ENCODE measurements at places on chromosomes 6 and 20.

GRCh38 chr6:43899830-43900229 lies 129.8 kb downstream of the VEGFA start:
- no peak for DNase-seq

DNA sequence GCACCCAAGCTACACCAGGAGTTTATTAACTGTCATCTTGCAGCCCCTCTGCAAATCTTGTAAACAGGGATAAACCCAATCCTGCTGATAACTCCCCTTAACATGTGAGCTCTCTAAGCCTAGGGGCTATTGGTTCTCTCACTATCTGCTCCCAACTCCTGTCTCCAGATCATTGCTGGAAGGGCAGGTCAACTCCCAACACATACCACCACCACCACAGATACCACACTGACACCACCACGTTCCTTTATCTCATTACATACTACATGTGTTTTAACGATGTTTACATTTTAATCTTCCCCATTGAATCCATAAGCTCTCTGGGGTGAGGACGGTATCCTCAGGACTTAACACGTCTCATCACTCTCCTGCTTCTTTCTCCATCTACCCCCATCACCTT lies 51.8 kb downstream of the SIM1 start:
- DNase-seq: no peak

DNA sequence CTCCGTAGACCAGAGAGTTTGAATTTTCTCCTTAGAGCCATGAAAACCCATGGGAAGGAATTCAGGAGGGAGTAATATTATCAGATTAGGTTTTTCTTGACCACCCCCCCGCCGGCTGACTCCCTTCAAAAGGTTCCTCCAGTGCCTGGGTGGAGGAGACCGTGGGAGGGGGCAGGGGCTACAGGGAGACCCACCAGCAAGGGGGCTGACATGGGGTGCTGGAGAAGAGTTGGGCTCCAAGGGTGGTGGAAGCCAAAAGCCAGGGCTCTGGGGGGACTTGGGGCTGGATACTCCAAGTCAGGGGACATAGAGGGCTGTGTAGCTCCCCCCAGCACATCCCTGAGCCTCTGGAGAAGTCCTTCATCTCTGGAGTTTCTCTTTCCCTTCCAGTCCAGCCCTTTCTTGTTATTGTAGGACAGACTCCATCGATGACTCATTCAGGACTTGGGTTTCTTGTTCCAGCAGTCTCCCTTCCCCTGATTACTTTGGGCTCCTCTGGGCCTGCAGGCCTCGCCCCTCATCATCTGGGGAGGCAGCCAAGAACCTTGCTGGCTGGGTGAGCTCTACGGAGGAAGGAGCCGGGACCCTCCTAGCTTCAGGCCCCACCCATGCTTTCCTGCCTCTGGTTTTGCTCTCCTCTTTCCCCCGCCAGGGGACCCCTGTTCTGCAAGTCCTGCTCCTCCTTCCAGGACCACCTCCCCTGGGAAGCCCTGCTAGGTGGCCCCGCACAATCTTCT lies 10.5 kb upstream of the KIAA1755 start:
- no peak for DNase-seq

GRCh38 chr6:47631269-47631772 lies 67.1 kb upstream of the ADGRF4 start:
- peak; percentile 17 for DNase-seq

DNA sequence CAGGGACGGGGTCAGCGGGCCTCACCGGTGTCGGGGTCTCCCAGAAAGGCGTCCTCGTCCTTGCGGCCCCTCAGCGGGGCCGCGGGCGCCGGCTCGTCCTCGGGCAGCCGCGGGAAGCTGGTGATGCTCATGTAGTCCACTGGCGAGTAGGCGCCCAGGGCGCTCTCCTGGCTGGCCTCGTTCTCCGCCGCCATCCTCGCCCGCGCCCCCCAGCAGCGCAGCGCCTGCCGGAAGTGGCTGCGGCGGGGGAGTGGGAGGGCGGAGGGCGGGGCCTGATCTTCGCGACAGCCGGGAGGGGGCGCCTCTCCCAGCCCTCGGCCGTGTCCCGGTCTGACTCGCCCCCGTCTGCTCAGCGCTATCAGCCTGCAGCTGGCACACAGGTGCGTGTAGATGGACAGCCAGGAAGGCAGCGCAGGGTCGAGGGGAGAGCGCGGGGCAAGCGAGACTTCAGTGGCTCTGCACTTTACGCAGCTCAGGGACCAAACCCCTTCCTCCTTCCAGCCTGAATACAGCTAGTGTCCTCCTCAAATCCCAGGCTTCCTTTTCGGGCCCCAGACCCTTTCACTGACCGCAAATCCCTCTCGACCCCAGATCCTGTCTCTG lies at the start of gene GGT7:
Gene GGT7, minus strand, starts transcription at position 235 of the 603 bp plus-strand sequence. Its CDS starts 41 bp downstream, at position 194.
- peak; percentile 88 for DNase-seq

GRCh38 chr6:15148356-15148946 lies 97.4 kb upstream of the JARID2 start:
- no peak for DNase-seq

GRCh38 chr20:54865273-54865672 lies 389.9 kb downstream of the DOK5 start:
- no peak for DNase-seq

DNA sequence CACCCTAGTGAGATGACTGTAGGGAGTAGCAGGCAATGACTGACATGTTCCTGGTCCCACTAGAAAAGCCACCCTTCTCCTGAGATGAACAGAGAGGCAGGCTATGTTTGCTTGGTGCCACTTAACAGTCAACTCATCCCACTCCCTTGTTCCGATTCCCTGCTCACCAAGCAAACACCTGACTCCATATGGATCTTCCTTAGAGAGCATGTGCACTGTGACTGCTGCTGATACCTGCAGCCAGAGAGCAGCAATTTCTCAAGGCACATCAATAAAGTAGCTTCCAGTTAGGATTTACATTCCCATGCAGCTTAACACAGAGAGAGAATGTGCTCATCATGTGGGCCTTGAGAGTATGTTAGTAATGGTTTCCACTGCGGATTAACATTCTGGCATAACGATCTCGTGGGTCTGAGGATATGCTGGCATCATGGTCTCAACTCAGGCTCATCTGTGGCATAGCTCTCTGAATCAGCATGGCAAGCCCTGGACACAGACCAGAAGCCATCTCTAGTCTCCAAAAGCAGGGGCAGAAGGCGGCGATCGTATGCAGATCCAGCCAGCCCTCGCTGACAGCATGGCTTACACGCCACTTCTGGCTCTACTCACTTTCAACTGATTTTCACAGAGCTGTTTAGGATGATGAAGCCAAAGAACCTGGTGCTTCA lies 43.9 kb downstream of the ATXN1 start:
- DNase-seq: no peak

DNA sequence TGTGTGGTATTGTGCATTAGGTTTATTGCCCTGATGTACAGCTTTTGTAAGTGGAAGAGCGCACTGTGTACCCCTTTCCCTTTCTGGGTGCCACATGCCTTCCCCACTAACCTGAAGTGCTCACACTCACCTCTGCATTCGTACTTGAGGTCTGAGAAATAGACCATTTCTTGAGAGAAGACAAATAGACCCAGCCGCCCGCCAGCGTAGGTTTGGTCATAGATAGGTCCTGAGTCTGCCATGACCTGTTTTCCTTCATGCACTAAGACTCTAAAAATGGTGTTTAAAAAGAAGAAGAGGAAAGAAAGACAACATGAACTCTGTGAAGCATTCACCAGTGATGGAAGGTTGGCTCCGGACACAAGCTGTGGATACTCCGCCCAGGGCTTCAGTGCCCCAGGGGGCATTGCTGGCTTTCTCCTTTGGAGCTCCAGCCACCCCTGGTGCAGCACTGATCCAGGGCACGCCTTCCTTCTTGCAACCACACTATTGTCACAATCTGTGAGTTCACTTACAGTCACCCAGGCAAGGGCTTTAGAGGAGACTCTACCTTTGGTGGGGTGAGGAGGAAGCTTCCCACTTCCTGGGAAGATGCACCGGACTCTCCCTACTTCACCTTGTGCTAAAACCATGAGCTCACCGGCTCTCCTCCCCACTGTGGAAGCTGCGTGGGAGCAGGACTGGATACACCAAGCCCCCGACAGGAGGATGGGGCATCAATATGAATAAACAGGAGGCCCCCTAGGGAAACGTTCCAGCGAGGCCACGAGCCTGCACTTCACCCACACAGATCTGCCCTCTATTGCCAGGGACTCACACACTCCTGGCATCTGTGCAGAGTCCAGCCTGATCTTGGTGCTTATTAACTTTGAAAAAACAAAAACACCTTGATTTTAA lies 33.3 kb downstream of the THBS2 start:
- DNase-seq: no peak

DNA sequence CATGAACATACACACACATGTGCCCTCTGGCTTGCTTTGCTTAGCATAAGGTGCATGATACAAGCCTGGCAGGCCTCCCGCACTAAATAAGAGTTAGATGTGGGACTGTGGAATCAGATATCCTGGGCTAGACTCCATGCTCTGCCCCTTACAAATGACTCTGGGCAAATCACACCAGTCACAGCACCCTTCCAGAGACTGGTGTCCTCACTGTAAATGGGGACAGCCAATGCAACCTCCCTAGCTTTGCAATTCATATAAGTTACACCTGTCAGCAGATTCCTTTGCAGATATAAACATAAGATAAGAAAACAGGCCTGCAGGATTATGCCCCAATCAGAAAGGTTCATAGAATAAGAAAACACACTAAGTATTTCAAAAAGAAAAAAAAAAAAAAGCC lies 174.1 kb downstream of the PTPRT start:
- DNase-seq: no peak

DNA sequence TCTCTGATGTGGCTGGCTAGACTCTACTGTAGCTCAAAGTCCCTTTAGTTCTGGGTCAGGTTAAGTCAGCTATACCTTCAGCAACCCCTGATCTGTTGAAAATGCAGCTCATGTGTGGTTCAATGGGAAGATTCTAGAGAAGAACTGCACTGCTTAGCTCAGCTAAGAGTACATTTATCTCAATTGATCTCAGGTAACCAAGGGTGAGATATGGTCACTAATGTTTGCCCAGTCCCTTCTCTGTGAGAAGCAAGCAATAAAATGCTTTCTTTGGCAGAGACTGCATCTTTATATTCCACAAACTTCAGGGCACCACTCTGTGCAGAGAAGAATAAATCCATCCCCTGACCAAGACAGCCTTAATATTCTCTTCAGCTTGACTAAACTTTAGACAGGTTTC lies 240.6 kb upstream of the RAB32 start:
- DNase-seq: no peak

- no peak for DNase-seq
These were observed 42.0 kb downstream of the SOBP start for GRCh38 chr6:107531868-107532267.

- DNase-seq: no peak
These were observed 63.9 kb upstream of the PDE10A start for GRCh38 chr6:165726965-165727381.

DNA sequence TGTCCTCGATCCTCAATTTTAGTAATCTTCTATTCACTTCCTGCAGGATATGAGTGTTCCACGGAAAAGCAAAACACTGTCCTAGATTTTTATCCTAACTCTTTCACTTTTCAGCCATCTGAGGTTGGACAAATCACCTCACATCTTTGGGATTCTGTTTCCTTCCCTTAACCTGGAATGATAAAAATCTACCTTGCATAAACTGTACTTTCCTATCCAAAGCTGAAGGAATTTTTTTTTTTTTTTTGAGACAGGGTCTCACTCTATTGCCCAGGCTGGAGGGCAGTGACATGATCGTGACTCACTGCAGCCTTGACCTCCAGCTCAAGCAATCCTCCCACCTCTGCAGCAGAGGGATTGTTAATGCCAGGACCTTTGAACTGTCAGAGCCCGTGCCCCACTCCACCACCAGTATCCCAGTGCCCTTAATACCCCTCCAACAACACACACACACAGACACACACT lies 20.5 kb downstream of the CAPN11 start:
- no peak for DNase-seq

DNA sequence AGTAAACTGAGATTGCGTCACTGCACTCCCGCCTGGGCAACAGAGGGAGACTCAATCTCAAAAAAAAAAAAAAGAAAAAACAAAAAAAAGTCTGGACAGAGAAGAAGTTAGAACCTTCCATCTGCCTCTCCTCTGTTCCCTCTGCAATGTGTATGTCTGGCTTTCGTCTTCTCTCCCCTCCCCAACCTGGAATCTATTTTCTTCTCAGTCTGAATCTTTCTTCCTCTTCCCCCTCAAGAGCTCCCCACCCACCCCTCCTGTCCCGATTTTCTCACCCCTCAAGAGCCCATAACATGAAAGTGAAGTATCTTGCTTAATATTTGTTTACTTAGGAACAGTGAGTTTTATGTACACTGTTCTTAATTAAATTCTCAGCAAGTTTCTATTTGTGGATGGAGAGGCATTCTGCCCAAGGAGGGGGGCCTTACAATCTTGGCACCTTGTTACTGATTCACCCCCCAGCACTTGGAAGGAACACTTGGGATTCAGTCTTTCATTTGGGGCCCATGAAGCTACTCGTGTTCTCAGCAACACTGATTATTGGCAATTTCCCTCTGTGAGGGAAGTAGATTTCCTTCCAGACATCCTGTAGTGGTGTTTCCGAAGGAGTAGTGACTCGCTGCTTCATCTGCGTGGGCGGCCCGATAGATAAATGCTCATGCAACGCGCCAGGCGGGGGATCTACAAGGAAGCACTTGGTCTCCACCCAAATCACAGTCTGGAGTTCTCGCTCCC lies 69.3 kb upstream of the SRSF6 start:
- DNase-seq: no peak

GRCh38 chr6:34323300-34323699 lies 69.2 kb downstream of the NUDT3 start:
- no peak for DNase-seq

DNA sequence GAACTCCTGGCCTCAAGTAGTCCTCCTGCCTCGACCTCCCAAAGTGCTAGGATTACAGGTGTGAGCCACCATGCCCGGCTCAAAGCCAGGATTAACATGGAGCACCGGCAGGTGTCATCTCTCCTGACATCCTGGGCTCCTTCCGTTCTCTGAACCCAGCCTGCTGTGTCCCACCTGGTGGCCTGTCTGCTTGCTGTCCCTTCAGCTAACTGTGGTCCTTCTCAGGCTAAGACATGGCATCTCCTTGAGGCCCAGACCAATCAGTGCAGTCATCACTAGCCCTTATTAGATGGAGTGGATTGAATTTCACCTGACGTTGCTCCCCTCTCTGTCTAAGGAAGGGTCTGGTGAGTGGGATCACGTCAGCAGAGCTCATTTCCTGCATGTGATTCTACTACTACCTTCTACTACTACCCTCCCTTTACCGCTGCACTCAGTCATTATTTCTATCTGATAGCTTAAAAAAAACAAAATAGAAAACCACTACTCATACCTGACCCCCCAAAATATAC lies 28.0 kb upstream of the SYNJ2 start:
- DNase-seq: peak; percentile 6

GRCh38 chr6:3328145-3328544 lies 69.4 kb downstream of the PSMG4 start:
- no peak for DNase-seq

DNA sequence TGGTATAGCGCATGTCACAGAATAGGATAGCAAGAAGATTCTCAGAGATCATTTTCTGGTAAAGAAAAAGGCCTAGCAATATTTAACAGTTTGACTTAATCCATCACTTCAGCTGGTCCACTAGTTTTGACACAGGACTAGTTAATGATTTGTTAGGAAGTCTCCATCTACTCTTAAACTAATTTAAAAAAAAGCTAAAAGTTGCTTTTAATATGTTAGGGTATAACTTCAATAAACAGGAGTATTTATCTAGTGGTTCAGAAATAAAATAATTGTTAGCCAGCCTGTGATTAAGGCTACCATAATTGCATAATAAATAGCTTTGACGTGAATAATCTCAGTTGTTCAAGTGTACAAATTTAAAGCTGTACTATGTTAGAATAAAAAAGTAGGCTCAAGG lies 195.6 kb downstream of the FUT9 start:
- DNase-seq: no peak
